Putamen (tissue), 1 donor: ENCODE measurements at places on chromosomes 12 and 14.

DNA sequence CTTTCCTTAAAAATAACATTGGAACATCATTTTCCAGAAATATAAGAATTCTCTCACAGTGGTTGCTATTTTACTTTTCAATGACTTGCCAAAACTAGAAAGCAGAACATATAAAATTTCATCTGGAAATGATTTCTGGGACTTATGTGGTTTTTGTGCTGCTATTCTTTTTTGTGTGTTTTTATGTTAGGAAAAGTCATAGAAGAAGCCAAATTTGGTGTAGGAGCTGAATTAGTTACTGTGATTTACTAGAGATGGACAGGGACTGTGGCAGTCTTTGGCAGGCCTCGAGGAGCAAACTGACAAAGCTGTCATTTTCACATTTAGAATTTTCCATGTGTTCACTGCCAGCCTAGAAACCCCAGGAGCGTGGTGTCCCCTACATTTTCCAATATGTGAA lies 38.3 kb upstream of the LDHB start:
- no peak for DNase-seq

DNA sequence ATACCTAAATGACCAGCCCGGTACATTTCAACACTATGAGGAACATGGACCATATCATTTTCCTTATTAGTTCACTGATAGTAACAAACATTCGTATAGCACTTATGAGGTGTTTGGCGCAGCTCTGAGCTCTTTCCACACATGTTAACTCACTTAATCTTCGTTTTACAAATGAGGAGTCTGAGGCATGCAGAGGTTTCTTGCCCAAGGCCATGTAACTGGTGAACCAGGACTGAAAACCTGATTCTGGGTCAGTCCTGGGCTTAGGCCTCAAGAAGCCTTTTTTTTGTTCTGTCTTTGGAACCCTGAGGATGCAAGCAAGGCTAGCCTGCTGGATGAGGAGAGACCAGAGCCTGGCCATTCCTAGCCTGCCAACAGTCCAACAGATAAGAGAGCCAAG lies 55.0 kb downstream of the C14orf132 start:
- no peak for DNase-seq

GRCh38 chr12:6207259-6207925 lies 7.2 kb downstream of the CD9 start:
- no peak for DNase-seq

- DNase-seq = no peak
Observed at GRCh38 chr12:106126441-106127337, 12.1 kb downstream of the NUAK1 start.

DNA sequence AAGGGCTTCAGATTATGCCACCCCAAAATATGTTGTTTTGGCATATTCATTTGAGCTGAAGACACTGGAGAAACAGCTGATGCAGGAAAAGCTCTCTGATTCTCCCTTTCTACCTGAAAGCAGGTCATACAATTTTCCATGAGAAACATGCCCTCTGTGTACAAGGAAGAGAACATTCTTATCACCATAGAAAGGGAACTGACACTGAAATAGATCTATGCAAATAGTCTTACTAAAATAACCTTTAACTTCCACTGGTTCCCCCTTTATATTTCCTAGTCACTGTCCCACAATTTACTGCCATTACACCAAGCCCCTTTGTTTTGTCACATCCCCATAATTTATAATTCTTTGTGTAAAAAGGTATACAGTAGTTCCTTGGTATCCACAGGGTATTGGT lies 9.6 kb upstream of the PHC1 start:
- DNase-seq = no peak

- DNase-seq = no peak
Observed at GRCh38 chr12:131188131-131189050, 234.7 kb downstream of the ADGRD1 start.

DNA sequence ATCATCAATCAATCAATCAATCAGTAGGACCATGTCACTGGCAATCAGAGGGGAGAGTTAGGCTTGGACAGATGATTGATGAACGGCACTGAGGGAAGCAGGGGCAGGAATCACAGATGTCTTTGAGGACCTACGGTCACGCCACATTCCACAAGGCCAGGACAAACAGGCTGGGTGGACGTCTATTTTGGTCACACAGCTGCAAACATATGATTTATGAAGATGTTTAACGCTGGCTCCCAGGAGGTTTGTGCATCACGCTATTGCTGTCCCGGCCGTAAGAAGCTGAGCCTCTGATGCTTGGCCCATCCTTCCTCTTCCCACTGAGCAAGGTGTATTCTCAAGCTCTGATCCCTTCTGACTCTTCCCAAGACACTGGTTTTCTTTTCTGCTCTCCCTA lies 160.8 kb downstream of the FOXN3 start:
- no peak for DNase-seq

DNA sequence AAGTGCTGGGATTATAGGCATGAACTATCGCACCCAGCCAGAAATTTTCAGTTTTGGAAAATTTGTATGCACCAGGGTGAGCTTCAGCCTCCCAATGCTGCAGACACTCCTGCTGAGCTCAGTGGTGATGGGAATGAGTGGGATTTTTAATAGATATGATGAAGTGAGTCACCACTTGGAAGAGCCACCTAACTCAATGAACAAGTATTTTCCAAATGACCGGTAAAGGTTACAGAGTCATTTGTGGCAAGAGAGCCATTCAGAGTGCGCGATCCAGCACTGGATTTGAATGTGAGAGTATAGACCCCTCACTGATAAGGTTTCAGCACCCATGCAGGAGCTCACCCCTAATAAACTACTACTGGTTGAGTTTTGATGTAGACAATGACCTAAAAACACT lies 100.7 kb downstream of the PPP2R5C start:
- no peak for DNase-seq

GRCh38 chr14:80587096-80587724 lies 354.3 kb downstream of the CEP128 start:
- DNase-seq = peak; percentile 11

- DNase-seq = peak; percentile 94
Observed at GRCh38 chr12:106645074-106645421, 62.2 kb downstream of the RFX4 start.

- no peak for DNase-seq
Observed at GRCh38 chr12:128853600-128854197, 421 bp downstream of the GLT1D1 start.

DNA sequence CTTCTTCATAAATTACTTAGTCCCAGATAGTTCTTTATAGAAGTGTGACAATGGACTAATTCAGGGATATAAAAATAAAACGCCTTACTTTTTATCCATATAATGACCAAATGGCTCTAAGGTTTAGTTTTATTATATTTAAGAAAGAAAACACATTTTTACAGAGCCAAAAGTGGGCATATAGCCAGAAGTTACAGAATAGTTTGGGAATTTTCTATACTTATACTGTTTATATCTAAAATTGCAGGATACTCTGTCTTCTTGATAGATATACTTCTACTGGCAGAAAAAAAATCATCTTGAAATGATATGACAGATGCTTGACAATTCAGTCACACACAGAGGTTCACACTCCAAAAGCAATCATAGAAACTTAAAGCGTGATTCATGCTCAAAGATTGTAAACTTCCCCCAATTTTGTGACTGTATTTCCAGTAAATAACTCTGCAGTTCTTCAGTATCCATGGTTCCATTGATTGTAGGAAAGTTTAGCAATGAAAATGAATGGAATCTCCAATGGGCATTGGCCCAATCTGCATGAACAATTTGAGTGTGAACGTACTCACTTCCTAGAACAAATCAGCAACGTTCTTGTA lies 307.8 kb downstream of the NOVA1 start:
- DNase-seq = no peak
